CD4-positive, alpha-beta T cell treated with Interleukin-15 for 4 hours (primary cell): ENCODE measurements at places on chromosomes 12 and 14.
A peak's percentile ranks its signal among the peaks of the same experiment; 100 is the strongest.

DNA sequence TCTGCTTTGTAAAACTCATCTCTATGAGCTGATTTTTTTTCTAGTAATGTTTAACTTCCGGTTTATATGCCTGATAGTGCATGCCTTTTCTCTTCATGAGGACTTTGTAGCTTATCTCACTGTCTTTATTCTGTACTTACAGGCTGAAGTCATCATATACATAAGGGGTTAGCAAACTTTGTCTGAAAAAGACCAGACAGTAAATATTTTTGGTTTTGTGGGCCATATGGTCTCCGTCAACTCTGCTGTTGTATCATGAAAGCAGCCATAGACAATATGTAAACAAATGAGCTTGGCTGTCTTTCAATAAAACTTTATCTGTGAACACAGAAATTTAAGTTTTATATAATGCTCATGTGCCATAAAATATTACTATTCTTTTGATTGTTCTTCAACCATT lies 172.1 kb downstream of the GXYLT1 start:
- no peak for DNase-seq

- DNase-seq = peak; percentile 25
Observed at GRCh38 chr12:27179400-27180214, 64.5 kb upstream of the STK38L start.

GRCh38 chr12:96241431-96241830 lies 47.3 kb downstream of the ELK3 start:
- DNase-seq = peak; percentile 15

DNA sequence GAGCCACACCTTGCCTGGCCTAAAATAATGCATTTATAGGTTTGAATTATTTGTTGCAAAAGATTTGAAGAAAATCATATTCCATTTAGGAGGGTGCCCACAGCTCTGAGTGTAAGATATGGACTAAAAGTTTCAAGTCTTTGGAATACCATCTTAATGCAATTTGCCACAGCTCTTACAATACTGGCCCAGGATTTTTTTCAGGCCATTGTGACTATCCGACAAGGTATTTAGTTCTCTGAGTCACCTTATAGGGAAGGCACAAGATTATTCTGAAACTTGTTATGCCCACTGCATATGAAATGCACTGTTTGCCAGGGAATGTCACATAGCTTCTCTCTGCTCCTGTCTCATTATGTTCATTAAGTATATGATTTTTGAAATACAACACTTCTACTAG lies 29.6 kb upstream of the SLC6A13 start:
- no peak for DNase-seq

DNA sequence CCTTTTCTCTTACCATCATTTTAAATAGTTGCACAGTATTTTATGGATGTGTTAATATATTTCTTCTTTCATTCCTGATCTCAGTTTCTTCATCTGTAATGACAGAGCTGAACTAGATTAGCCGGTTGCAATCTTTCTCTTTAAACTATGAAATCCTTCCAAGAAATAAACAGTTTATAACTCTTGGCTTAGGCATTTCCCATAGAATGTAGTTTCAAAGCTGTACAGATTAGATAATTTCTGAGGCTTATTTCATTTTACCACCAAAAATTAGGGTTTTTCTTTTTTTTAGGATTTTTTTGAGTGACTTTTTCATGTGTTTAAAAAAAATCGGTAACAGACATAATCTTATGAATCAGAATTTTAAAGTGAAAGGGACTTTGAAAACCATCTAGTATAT lies 144.0 kb downstream of the RAD51B start:
- DNase-seq = no peak
